ENCODE measurements at places on chromosomes 11 and 22.

- H3K4me3 ChIP-seq = no peak overlapping the region
- no peaks in the 10 kb centered on the region for H3K4me1 ChIP-seq
- peaks cover 36% of the 10 kb centered on the region for H3K36me3 ChIP-seq
- no peak overlapping the region for H3K27ac ChIP-seq
- DNase-seq = no peak
- no peaks in the 10 kb centered on the region for H3K27me3 ChIP-seq
Measured at GRCh38 chr22:29674121-29674520, 45.7 kb upstream of the CABP7 start.

DNA sequence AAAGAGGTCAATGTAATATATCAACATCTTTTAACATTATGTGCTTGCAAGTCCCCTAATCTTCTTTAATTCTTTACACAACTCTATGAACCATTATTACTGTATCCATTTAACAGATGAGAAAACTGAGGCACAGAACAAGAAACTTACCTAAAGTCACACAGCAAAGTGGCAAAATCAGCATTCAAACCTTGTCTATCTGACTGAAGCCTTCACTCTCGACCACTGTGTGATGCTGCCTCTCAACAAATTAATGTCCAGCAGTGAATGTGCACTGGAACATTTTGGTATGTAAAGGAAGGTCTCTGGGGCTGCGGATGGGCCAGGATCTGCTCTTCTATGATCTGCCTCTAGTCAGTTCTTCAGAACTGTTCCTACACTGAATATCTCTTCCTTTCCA lies 42.1 kb downstream of the PRCP start:
- no peaks in the 10 kb centered on the region for H3K27me3 ChIP-seq
- H3K4me1 ChIP-seq = peaks cover 7% of the 10 kb centered on the region
- H3K36me3 ChIP-seq = peaks cover 5% of the 10 kb centered on the region

DNA sequence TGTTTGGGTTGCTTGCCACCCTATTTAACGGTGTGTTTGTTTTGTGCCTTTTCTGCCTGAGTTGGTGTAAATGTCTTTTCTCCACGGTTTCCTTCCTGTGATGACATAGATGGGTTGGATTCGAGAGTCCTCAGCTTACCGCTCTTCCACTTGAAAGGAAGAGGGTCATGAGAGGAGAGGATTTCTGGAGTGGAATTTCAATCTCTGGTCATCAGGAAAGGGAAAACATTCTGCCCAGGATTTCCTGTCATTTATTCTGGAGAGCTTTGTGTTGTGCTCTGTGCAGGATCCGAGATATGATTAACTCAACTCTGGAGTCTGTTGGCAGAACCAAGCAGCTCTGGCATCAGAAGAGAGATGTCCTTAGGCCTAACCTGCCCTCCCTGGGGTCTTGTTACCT lies 605.2 kb downstream of the NTM start:
- H3K36me3 ChIP-seq = no peaks in the 10 kb centered on the region
- no peak for DNase-seq
- no peaks in the 10 kb centered on the region for H3K27me3 ChIP-seq
- no peak overlapping the region for H3K4me3 ChIP-seq

- H3K36me3 ChIP-seq = peaks cover 5% of the 10 kb centered on the region
- peaks cover 12% of the 10 kb centered on the region for H3K27me3 ChIP-seq
- no peak overlapping the region for H3K27ac ChIP-seq
- DNase-seq = no peak
- H3K4me3 ChIP-seq = no peak overlapping the region
Measured at GRCh38 chr11:130787973-130788570, 128.2 kb downstream of the SNX19 start.

- H3K4me3 ChIP-seq = no peak overlapping the region
- no peak for DNase-seq
- H3K27me3 ChIP-seq = no peaks in the 10 kb centered on the region
- H3K27ac ChIP-seq = no peak overlapping the region
- peaks cover 2% of the 10 kb centered on the region for H3K4me1 ChIP-seq
- H3K36me3 ChIP-seq = no peaks in the 10 kb centered on the region
Measured at GRCh38 chr11:2558861-2559526, 114.2 kb downstream of the KCNQ1 start.

- no peaks in the 10 kb centered on the region for H3K36me3 ChIP-seq
- H3K27me3 ChIP-seq = no peaks in the 10 kb centered on the region
- no peaks in the 10 kb centered on the region for H3K4me1 ChIP-seq
- H3K4me3 ChIP-seq = no peak overlapping the region
Measured at GRCh38 chr11:37858398-37858797, 1260.4 kb upstream of the RAG2 start.

DNA sequence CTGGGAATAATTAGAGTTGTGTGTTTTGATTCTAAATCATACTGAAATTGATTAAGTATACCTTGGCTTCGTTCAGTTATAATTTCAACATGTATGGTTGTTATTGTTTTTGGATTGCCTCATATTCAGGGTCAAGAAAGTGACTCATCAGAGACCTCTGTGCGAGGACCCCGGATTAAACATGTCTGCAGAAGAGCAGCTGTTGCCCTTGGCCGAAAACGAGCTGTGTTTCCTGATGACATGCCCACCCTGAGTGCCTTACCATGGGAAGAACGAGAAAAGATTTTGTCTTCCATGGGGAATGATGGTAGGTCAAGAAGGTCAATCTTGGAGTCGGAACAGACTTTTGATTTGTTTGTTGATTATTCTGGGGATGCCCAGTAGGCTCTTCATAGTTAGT lies 40.4 kb downstream of the KMT2A start:
- H3K27ac ChIP-seq = peak overlapping the region; percentile 60
- H3K4me3 ChIP-seq = no peak overlapping the region
- H3K4me1 ChIP-seq = peaks cover 3% of the 10 kb centered on the region
- no peak for DNase-seq

DNA sequence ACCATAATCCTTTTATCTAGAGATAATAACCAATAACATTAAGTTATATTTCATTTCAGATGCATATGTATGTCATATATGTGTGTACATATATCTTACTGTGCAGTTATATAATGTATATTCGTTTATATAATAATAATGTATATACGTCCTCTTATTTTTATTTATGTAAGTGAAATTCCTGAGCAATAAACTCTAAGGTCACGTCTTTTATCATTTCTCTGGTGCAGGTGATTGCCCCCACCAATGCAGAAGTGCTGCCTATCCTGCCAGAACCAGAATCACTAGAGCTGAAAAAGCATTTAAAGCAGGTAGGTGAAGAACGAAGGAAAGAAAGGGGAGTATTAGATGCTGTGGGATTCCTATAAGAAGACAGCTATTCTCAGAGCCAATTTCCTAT lies 8.8 kb downstream of the MADD start:
- H3K27ac ChIP-seq = no peak overlapping the region
- H3K36me3 ChIP-seq = peaks cover 46% of the 10 kb centered on the region
- H3K4me3 ChIP-seq = no peak overlapping the region
- no peaks in the 10 kb centered on the region for H3K27me3 ChIP-seq

DNA sequence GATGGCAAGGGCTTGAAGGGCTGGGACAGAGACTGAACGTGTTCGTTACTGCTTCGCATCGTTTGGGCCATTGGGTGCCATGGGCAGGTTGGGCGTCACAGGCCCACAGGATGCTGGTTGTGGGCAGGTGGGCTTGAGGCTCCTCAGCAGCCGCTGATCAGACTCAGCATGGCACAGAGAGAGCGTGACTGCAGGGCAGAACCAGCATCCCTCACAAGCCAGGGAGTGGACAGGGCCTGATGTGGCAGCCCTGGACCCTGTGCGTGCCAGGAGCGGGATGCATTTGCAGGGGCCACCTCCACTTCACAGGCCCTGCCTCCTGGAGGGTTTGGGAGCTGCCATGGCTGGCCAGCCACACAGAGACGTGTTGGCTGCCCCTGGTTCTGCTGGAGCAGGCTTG lies 1228.3 kb downstream of the BRD1 start:
- no peak overlapping the region for H3K27ac ChIP-seq
- H3K36me3 ChIP-seq = no peaks in the 10 kb centered on the region
- no peak overlapping the region for H3K4me3 ChIP-seq

GRCh38 chr11:64472593-64473455 lies 113.9 kb downstream of the RPS6KA4 start:
- peaks cover 8% of the 10 kb centered on the region for H3K27me3 ChIP-seq
- H3K4me1 ChIP-seq = no peaks in the 10 kb centered on the region
- H3K27ac ChIP-seq = no peak overlapping the region
- H3K4me3 ChIP-seq = no peak overlapping the region
- DNase-seq = no peak

DNA sequence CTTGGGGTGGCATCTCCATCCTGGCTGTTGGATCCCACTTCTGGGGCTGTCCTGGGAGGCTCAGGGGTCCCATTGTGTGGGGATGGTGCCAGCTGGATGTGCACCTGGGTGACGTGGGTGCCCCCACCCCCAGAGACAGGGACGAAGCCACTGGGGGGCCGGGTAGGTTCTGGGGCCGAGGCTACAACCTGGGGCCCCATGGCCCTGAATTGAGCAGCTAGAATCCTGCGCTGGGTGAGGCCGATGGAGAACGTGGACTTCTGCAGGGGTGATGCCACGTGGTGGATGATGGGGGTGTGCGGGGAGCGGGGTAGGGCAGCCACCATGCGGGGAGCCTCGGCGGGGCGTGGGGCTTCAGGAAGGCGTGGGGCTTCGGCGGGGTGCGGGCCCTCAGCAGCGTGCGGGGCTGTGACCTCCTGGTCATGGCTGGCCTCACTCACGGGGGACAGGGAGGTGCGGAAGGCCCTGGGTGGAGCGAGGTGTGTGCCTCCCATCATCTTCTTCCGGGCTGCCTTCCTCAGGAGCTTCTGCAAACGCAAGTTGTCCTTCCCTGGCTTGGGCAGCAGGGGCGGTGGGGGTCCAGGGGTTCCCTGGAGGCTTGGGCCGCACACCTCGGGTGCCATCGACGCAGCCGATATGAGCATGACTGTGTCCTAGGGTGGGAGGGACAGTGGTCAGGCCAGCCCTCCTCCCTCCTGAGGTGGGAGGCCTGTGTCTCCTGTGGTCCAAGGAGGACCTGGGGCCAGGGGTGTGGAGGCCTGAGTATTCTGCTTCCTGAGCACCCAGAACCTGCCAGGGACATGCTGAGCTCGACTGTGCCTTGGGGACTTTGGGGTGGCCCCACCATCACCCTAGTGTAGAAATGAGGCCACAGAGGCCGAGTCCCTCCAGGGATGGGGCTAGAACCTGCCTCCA lies 1.5 kb downstream of the PRR33 start:
- H3K4me1 ChIP-seq = peaks cover 40% of the 10 kb centered on the region
- peak; percentile 50 for DNase-seq
- peak overlapping the region; percentile 90 for H3K27ac ChIP-seq
- H3K4me3 ChIP-seq = peak overlapping the region; percentile 79

DNA sequence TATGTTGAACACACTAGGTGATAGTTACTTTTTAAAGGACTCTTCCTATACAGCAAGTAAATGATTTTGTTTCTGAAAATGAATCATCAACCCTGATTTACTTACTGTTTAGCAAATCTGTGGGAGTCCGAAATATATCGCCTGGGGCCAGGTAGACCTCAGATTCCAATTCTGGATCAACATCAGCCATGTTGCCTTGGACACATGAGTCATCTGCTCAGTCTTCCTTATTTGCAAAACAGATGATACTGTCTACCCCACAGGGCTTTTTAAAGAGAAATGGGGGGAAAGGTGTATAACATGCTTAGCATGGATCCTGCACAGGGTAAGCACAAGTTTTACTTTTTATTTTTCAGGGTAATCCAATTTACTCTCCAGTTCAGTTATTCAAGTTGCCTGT lies 324.2 kb downstream of the TENM4 start:
- H3K27ac ChIP-seq = no peak overlapping the region
- H3K4me3 ChIP-seq = no peak overlapping the region
- no peaks in the 10 kb centered on the region for H3K4me1 ChIP-seq
- H3K36me3 ChIP-seq = no peaks in the 10 kb centered on the region

DNA sequence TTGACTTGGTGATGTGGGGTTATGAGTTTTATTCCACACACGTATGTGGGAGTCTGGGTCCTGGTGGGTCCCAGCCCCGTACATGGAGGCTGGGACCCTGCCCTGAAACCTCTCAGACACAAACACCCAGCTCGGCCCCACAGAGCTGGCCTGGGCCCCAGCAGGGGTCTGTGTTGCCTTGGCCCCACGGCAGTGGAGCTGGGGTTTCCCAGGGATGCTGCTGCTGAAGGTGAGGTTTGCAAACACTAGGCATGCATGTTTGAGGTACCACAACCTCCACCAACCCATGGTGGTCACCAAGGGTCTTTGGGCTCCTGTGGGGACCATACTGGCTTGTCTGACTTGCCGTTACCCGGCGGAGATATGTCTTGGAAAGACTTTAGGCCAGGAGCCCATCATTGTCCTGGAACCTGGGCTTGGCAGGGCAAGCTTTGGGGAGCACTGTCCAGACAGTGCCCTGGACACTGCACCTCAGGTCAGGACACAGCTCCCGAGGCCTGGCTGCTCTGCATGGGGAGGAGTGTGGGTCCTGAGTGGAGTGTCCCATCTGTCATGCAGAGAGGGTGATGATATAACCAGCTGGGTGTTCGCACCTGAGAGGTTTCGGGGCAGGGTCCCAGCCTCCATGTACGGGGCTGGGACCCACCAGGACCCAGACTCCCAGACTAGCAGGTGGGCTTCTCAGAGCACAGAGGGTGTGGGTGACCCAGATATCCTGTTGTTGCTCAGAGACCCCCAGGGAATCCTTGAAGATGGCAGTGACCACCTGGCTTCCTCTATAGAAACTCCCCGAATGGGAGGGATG lies 63.3 kb downstream of the KCNQ1 start:
- H3K4me1 ChIP-seq = no peaks in the 10 kb centered on the region
- no peaks in the 10 kb centered on the region for H3K27me3 ChIP-seq
- H3K36me3 ChIP-seq = no peaks in the 10 kb centered on the region
- H3K27ac ChIP-seq = no peak overlapping the region
- H3K4me3 ChIP-seq = no peak overlapping the region

- H3K4me1 ChIP-seq = no peaks in the 10 kb centered on the region
- no peaks in the 10 kb centered on the region for H3K27me3 ChIP-seq
- no peak for DNase-seq
- no peak overlapping the region for H3K4me3 ChIP-seq
- no peak overlapping the region for H3K27ac ChIP-seq
Measured at GRCh38 chr11:14179116-14179820, 179.7 kb downstream of the RRAS2 start.

DNA sequence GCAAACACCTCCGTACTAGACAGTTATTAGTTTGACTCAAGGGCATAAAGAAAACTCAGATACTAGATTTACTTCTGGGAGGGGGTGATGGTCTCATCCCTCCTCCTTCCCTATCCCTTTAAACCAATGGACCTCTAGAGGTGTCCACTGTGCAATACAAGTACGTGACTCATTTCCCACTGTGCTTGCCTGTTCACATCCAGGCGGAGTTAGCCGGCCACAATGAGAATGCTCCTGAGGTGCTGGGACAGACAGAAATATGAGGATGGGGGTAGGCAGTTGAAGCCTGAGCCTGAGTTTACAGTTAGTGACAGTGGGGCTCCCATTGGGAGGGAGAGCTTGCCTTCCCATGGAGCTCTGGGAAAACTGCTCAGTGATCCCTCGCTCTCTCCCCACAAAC lies 8.4 kb upstream of the PMM1 start:
- peaks cover 33% of the 10 kb centered on the region for H3K36me3 ChIP-seq
- H3K4me1 ChIP-seq = peaks cover 9% of the 10 kb centered on the region
- H3K27me3 ChIP-seq = no peaks in the 10 kb centered on the region
- no peak overlapping the region for H3K27ac ChIP-seq
- no peak for DNase-seq
